NCI-H1930 (cell line): ENCODE measurements at places on chromosomes 5 and 9.

DNA sequence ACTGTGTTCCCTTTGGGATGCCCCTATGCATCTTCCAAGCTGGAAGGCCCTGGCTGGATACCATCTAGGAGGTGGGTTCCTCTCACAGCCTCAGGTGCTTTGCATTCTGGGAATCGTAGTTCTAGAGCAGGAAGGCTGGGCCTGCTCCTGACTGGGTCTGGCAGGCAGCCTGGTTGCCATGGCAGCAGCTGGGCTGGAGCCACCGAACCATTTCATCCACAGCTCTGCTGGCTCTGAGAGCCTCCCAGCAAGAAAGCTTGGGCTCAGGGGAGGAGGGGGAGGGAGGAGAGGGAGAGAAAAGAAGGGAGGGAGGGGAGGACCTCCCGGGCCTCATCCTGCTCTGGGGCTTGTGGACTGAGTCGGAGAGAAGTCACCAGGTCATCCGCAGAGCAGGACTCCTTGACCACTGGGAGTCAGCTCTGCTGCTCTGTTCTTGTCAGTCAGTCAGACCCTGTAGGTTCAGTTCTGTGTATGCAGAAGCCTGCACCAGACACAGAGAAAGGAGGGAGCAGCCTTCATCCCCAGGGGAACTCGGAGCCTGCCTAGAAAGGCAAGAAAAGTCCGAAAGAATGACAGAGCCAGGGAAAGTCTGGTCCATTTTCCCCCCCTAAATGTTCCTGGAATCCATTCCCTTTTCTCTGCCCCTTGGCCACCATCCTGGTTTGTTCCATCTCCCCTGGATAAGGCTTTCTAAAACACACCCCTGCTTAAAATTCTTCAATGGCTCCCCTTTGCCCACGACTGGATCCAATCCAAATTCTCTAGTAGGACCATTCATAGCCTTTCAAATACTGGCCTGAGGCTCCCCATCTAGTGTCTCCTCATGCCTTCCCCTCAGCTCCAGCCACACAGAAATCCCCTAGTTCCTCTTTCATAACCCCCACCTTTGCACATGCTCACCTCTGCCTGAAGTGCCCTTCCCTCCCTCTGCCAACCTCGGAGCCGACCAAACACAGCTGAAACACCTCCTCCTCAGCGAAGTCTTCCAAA lies 65.4 kb upstream of the ARAP3 start:
- DNase-seq = peak; percentile 14

- no peak for DNase-seq
Observed at GRCh38 chr9:74573640-74574191, 76.6 kb downstream of the RORB start.

GRCh38 chr5:134383980-134384697 lies 12.8 kb downstream of the UBE2B start:
- no peak for DNase-seq

DNA sequence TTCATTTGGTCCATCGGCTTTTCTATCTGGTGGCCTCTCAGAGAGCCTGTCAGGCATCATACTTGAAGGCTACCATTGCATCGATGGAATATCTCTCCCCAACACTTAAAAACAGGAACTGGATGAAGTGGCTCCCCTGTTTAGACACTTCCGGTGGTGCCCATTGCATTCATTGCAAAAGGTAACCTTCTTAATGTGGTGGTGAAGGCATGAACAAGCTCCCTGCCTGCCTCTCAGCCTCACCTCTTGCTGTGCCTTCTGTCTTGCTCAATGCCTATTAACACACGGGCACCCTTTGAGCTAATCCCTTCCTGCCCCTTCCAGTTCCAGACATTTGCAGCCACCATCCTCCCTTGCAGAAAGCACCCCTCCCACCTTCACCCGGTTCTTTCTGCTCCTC lies 233.1 kb upstream of the MSX2 start:
- DNase-seq = no peak

DNA sequence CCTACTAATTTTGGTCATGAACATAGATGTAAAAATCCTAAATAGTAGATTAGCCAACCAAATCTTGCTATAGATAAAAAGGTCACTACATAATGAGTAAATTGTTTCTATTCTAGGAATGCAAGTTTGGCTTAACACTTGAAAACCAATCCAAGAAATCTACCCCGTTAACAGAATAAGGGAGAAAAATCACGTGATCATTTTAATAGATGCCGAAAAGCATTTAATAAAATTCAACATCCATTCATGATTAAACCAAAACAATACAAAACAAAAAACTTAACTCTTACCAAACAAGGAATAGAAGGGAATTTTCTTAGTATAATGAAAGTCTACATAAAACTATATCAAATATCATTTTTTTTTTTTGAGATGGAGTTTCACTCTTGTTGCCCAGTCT lies 20.7 kb upstream of the SMU1 start:
- DNase-seq = no peak

- no peak for DNase-seq
Observed at GRCh38 chr9:111258209-111258874, 71.7 kb downstream of the OR2K2 start.

- DNase-seq = no peak
Observed at GRCh38 chr5:65103756-65104440, 335.2 kb downstream of the CWC27 start.

- DNase-seq = no peak
Observed at GRCh38 chr9:123438321-123438720, 82.3 kb downstream of the CRB2 start.

DNA sequence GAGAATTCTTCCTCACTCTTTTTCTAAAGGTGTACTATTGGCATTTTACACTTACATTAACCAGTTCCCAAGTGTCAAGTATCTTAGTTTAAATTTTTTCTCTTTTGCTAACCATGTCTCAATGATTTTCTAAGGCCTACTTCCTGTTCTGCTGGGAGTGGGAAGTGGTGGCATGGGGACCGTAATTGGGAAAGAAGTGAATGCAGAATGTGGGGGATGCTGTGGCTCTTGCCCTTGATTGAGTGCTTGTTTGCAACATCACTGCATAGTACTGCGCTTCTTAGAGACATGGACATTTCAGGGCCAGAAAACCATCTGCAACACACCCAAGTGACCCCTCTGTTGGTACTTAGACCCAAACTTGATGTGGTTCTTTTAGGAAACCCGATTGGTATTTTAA lies 32.8 kb downstream of the MRRF start:
- no peak for DNase-seq

DNA sequence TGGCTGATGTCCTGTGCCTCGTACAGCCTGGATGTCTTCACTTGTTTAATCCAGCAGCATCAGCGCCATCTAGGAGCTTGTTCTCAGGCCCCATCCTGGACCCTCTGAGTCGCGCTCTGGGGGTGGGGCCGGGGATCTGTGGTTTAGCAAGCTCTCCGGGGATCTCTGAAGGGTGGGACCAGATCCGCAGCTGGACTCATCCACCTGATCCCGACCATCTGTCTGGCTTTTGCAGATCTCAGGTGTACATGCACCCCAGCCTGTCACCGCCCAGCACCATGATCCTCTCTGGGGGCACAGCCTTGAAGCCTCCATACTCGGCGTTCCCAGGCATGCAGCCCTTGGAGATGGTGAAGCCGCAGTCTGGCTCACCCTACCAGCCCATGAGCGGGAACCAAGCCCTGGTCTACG lies 15.1 kb upstream of the POMT1 start:
- DNase-seq = no peak

- no peak for DNase-seq
Observed at GRCh38 chr9:119956111-119956510, 586.9 kb upstream of the BRINP1 start.

GRCh38 chr5:11429254-11429653 lies 475.0 kb downstream of the CTNND2 start:
- no peak for DNase-seq

GRCh38 chr5:143033535-143034250 lies 263.5 kb downstream of the ARHGAP26 start:
- no peak for DNase-seq

DNA sequence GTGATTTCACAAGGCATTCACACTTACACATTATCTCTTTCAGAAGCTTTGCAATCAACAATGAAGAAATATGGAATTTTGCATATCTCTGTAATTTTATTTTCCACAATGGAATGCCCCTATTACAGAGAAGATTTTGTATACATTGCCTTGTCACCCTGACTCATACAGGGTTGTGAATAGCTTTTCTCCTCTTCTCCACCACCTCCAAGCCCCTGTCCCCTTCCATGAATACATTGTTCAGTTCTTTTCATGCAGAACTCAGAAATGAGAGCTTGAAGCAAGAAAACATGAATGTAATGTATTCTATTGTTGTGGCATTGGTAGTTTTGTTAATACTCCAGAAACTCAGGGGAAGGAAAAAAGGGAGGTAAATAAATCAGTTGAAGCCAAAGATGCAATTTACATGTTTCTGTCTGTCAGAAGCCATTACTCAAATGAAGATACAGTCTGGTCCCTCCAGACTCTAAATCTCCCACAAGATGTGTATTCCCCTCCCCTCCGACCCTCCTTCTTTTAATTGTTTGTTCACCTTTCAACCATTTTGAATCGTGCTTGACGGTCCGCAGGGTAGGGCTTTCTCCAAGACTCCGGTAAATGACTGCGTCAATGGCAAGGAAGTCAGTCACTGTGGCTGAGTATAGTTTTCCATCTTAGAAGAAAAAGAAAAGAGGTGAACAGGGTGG lies 86.1 kb downstream of the SEMA6A start:
- DNase-seq = no peak

GRCh38 chr5:144131261-144131660 lies 39.2 kb downstream of the YIPF5 start:
- DNase-seq = no peak

GRCh38 chr9:93098236-93098946 lies 2.4 kb downstream of the CARD19 start:
- no peak for DNase-seq

DNA sequence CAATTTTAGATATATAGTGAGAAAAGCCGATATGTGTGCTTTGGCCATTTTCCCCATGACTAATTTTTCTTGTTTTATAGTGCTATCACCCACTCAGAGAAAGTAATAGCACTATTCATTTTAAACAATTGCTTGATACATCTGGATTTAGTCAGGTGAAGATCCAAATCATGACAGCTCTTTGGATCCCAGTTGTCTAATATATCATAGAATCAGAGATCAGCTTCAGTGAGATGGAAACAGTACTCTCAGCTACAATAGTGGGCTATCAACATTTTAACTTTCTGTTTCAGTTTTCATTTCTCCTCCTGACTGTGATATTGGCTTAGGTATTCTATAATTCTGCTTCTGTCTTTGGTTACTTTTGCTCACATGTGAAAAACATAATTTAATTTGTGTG lies 38.7 kb downstream of the VCAN start:
- no peak for DNase-seq

DNA sequence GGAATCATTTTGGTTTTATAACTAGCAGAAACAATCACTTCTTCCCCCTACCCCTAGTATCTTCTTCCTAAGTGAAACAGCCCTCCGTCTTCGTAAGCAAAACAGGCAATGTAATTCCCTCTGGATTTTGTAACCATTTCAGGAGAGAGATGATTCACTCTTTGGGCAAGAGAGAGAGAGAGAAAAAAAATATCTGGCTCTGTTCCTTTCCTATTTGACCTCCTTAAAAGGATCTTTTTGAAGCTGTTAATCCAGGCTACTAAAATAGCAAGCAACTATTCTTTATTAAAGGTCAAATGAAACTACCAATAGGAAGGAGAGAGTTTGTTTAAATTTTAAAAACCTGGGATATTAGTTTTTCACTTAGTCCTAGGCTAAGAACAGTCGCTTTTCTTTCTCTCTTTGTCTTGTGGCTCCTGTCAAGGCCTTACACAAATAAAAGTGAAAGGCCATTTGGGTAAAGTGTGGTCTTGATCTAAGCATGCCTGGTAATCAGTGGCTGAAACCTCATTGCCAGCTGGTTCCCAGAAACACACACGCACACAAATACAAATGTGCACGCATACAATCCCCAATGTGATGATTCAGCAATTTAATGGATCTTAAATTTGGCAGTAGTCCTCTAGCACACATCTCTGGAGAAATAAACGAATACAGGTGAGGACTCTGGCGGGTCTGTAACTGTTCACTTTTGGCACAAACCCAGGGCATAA lies 70.2 kb downstream of the PRUNE2 start:
- peak; percentile 3 for DNase-seq

GRCh38 chr9:116998305-116998704 lies 311.2 kb downstream of the TRIM32 start:
- no peak for DNase-seq

- no peak for DNase-seq
Observed at GRCh38 chr5:147437161-147437596, 72.7 kb downstream of the DPYSL3 start.

DNA sequence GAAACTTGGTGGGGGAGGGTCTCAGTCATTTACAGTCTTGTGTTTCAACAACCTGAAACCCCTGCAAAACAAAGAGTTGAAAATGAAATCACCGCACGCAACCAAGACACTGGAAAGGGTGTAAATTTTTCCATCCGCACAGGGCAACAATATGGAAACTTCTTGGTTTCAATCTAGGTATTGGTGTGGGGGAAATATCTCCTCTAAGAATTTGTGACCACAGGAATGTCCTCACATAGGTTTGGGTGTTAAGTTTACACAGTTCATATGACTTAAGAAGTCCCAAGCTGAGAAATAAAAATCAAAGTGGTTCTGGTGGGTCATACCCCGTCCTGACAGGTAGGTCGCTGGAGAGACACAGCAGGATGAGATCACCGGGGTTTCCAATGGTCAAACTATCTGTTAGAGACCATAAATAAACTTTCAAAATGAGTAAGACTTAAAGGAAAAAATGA lies 51.9 kb upstream of the PIP5K1B start:
- DNase-seq = no peak

DNA sequence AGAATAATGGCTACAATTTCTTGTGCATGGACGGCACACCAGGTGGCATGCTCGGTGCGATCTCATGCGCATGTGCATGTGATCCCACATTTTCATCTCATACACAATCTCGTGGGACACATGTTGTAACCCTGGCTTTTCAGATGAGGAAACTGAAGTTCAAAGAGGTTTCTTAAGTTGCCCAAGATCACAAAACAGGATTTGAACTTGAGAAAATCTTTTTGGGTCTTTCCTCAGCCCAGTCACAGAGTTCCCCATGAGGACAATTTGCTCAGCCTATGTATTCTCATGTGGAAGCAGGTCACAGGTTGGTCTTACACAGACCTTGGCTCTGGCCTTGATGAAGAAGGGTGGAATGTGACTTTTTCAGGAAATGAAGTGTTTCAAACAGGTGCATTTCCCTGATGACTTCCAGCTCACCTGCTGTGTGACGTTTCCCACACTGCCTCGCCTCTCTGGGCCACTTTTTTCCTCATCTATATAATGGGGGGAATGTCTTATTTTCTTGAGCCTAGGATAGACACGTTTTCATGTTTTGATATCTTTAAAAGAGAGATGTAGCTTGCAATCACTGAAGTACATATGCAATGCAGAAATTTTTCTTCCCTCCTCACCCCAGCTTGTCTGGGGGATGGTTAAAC lies 7.1 kb upstream of the ORM1 start:
- no peak for DNase-seq

GRCh38 chr9:3012245-3012644 lies 168.3 kb upstream of the PUM3 start:
- DNase-seq = no peak

DNA sequence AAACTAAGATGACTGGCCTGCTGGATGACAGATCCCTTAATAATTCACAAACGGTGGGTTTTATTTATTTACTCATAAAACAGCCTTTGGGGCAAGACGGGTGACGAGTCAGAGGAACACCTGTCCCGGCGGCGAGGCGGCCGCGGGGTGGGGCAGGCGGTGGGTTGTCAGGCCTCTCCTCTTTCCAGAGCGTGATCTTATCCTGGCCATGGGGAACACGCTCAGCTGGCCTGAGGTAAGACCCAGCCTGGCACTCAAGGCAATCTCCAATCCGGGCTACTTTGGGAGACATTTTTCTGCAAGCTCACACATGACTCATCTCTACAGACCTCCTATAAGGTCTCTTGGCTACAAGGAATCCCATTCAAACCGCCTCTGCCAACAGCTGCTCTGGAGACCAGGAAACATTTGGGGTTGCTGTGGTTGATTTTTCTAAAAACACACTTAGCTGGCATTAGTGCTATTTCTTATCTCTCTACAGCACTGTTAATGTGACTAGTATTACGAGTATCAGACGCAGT lies 6.3 kb downstream of the RAPGEF1 start:
- no peak for DNase-seq
